Stimulated activated CD4-positive, alpha-beta T cell treated with anti-CD3 and anti-CD28 coated beads, TNF-alpha, amount 100 ng/mL, for 48 hours (primary cell): ENCODE measurements at places on chromosomes 3 and 15.

- DNase-seq: peak; percentile 3
Observed at GRCh38 chr15:76576523-76577279, 240.1 kb downstream of the ISL2 start.

GRCh38 chr3:158918008-158918407 lies 116.2 kb downstream of the MFSD1 start:
- no peak for DNase-seq

DNA sequence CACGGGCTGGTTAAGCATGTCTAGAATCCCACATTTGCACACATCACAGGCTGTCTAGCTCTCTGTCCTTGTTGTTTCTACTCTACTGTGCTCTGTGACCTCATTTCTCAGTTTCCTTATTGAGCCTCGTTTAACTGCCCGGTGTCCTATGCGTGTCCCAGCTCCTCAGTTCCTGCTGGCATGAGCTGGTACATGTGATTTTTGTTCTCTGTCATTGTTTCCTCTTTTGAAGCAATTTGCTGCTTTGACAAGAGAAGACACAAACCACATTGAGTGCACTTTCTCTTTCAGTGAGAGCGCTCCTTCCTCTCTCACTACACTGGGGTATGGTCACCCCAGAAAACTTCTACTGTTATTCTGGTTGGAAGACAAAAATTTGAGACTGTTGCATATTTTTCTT lies 563.5 kb downstream of the PDCD6IP start:
- no peak for DNase-seq

GRCh38 chr15:43526261-43526930 lies 9.0 kb downstream of the MAP1A start:
- DNase-seq: no peak

- DNase-seq: no peak
Observed at GRCh38 chr3:7238565-7239295, 377.8 kb downstream of the GRM7 start.

- no peak for DNase-seq
Observed at GRCh38 chr15:92633418-92633817, 22.2 kb downstream of the FAM174B start.
